MM.1S (cell line): ENCODE measurements at places on chromosomes 4 and X.

GRCh38 chr4:117907646-117908045 is 126.6 kb upstream of the NDST3 start:
- no peak for DNase-seq

- peak; percentile 62 for DNase-seq
Measured at GRCh38 chr4:184421533-184422155, 52.7 kb downstream of the IRF2 start.

DNA sequence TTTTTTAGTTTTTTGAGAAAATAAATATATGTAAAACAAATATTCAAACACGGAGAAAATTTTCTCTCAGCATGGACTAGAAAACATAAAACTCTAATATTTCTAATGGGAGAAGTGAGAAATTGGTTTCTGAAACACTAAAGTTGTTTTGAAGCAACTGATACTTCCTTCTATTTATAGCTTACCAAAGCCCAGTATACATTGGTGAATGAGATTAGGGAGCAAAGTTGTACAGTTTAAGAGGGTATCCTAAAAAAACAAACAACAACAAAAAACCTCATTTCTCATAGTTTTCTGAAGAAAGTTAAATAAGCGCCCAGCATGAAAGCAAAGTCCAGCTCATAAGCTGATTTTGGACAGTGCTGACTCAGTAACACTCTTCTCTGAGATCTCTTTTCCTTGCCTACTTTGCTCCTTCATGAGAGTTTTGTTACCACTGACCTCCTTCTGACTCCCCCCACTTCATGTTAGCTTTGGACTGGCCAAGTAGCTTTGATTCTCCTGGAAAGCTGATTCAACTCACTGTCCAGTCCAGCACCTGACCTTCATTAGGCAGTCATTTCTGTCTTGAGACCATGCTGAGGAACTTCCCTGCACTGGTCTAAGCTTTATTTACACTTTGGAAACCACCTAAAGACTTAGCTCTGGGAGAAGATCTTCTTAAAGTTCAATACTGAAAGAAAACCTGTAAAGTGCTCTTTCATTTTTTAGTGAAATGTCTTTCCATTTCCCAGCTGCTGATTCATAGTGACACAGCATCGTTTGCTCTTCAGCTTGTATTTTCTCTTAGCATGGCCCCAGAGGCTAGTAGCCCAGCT is 21.8 kb upstream of the P2RY10 start:
- peak; percentile 73 for DNase-seq

- DNase-seq: no peak
Measured at GRCh38 chr4:130432289-130432688, 1336.3 kb downstream of the C4orf33 start.

DNA sequence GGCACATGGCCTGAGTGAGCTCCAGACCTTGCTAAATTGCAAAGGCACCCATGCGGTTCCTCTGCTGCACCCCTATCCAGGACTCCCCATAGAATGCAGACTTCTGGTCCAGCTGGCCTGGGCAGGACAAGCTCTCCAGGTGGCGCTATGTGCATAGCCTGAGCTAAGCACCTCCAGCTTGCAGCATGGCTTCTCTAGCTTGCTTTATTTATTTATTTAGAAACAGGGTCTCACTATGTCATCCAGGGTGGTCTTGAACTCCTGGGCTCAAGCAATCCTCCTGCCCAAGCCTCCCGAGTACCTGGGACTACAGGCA is 5.5 kb upstream of the WFS1 start:
- DNase-seq: peak; percentile 68

DNA sequence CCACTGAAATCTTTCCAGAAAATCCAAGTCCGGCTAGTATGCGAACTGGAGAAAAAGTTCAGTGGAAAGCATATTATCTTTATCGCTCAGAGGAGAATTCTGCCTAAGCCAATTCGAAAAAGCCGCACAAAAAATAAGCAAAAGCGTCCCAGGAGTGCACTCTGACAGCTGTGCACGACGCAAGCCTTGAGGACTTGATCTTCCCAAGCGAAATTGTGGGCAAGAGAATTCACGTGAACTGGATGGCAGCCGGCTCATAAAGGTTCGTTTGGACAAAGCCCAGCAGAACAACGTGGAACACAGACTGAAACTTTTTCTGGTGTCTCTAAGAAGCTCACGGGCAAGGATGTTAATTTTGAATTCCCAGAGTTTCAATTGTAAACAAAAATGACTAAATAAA is 34.4 kb downstream of the STX18 start:
- DNase-seq: no peak

- no peak for DNase-seq
Measured at GRCh38 chrX:122625821-122626220, 558.3 kb upstream of the GRIA3 start.

DNA sequence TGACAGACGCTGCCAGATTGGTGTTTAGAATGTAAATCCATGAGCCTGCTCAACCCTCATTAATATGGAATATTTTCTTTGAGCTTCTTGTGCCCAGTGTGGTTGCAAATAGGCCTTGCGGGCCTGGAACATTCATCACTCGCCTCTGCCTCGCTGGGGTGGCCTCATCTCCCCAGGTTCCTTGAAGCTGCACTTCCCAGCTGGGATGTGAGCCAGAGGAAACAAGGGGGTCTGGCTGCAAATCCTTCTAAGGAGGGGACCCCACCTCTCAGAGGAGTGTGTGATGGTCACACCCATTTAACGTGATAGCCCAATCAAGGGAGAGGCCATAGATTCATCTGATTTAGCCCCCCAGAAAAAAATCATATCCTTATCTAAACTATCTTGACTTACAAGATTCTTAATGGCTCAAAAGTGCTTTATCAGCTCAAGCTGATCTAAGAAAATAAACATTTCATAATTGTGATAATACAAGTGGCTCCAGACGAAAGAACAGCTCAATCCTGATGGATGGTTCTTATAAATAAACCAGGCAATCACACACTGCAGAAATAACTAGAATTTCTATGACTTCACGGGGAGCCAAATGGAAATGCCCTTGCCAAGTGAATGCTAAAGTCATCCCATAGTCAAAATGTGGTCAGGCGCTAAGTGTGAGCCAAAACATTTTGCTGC is 189.9 kb downstream of the PTTG2 start:
- no peak for DNase-seq
